ENCODE measurements at places on chromosomes 5 and 9.

DNA sequence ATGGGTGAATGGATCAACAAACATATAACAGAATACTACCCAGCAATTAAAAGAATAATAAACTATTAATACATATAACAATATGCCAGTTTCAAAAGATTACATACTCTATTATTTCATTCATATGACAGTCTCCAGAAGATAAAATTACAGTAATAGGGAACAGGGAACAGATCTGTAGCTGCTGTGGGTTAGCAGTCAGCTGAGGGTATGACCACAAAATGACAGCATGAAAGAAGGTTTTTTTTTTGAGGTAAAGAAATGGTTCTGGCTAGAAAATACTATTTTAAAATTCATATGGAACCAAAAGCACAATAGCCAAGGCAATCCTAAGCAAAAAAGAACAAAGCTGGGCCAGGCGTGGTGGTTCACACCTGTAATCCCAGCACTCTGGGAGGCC, 73.0 kb upstream of the NR5A1 start:
- no peak for DNase-seq

GRCh38 chr9:6927838-6928237, 170.1 kb downstream of the KDM4C start:
- no peak for DNase-seq

DNA sequence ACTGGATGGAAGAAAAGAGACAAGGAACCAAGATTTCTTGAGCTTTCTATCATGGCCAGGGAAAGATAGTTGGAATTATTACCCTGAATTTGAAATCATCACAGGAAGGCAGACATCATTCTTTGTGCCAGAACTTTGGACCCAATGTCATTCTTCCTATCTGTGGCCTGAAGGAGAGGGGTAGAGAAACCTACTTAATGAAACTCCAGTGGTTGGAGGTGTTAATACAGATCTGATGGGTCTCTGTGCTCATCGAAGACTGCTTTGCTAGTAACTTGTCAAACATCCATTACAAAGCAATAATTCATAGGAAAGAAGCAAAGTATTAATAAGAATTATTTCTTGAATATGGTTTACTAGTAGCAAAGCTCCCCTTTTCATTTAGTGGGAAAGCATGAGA, 26.9 kb downstream of the PRLR start:
- DNase-seq: no peak

DNA sequence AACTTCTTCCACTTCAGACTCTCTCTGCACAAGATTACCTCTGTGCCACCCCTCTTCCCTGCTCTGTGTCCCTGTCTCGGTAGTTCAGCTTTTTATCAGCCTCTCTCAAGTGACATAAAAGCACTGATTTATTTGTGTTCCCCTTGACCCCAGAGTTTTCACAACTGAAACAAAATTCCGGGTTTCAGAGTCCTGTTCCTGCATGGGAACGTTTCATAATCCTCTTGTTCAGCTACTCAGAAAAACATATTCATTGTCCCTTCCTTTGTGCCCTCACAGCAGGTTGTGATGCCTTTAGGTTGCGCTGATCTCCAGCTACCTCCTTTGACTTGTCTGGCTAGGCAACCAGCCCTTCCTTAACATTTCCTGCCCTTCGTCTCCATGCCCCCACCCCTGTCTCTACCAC, 13.7 kb upstream of the ITGA1 start:
- DNase-seq: peak; percentile 49

DNA sequence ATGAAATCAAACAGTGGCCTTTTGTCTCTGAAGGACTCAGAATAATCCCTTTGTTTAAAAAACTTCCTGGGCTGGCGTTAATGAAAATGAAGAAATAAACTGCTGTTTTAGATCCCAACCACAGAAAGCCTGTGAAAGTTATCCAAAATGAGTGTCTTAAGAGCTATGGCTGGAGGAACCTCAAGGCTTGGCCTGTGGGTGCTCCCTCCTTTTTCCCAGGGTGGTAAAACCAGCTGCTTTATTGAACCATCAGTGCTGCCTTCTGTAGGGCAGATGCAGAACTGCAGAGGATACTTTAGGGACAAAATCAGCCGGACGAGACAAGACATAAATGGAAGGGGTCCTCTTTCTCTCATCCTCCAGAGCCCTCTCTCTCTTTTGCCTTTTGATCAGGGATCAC, 100.9 kb downstream of the SMARCA2 start:
- DNase-seq: no peak

DNA sequence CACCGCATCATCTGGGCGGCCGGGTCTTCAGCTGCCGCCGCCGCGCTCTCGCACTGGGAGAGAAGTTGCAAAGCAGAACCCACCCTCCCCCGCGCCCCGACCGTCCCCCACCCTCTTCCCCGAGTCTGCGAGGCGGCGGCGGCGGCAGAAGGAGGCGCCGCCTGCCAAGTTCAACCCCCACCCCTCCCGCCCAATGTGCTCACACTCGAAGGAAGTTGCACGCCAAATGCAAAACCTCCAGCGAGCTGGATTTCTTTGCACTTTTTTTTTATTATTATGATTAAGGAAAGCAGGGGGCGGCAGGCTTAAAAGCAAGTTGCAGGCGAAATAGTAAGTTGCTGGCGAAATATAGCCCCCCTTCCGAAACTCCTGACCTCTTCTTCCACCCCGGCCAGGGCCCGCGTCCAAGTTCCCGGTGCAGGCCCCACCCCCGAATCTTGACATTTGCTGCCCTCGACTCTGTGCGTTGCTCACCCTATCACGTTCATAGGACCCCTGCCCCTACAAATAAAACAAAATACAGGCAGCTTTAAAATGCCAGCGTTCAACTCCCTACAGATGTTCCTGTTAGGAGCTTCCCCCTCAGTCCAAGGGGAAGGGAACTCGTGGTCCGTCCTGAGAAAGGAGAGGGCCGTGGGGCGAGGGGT, 1.1 kb upstream of the NR3C1 start:
- DNase-seq: no peak

DNA sequence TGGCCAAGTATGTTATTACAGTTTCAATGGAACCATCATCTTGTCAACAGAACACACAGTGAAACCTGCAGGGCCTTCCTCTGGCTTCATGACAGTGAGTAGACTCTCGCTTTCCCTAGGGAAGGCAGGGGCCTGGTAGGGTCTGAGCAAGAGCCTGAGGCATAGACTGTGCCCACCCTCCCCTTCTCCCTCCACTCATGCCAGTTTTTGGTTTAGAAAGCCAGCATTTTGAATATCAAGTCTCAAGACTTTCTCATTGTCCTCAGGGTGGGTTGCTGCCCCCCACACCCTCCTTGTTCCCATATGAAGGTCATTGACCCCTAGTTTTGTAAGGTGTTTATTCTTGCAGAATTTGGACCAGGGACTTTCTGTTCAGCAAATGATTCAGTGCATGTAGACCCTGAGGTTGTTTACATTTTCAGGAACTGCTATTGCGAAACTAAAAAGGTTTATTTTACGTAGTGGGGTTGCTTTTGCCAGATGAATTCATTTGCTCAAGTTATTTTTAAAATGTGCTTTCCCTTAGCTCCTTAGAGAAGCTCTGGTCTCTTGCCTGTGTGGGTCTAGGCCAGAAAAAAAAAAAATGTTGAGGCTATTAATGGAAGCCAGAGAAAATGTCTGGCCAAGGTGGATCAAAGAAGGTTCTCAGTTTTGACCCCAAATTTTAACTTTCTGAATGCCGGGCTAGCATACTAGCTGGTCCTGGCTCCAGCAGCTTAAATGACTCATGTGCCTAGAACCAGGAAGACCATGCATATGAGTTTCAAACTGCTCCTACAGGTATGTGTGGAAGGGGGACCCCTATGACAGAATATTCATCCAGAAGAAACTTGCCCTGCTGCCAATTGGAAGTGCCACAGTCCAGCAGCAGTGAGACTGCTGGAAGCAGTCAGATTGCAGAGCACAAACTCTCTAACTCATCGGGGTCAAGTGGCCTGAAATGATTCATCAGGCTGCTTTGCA, 10.1 kb upstream of the MOB3B start:
- DNase-seq: no peak

GRCh38 chr5:137275083-137275482, 224.0 kb downstream of the SPOCK1 start:
- no peak for DNase-seq
